Osteoblast (primary cell): ENCODE measurements at places on chromosomes 5 and 9. TPM values are rescaled to one million over a fixed set of nuclear protein-coding genes. Genes with fewer than 3 reads are reported as not detected.
A peak's percentile ranks its signal among the peaks of the same experiment; 100 is the strongest.

DNA sequence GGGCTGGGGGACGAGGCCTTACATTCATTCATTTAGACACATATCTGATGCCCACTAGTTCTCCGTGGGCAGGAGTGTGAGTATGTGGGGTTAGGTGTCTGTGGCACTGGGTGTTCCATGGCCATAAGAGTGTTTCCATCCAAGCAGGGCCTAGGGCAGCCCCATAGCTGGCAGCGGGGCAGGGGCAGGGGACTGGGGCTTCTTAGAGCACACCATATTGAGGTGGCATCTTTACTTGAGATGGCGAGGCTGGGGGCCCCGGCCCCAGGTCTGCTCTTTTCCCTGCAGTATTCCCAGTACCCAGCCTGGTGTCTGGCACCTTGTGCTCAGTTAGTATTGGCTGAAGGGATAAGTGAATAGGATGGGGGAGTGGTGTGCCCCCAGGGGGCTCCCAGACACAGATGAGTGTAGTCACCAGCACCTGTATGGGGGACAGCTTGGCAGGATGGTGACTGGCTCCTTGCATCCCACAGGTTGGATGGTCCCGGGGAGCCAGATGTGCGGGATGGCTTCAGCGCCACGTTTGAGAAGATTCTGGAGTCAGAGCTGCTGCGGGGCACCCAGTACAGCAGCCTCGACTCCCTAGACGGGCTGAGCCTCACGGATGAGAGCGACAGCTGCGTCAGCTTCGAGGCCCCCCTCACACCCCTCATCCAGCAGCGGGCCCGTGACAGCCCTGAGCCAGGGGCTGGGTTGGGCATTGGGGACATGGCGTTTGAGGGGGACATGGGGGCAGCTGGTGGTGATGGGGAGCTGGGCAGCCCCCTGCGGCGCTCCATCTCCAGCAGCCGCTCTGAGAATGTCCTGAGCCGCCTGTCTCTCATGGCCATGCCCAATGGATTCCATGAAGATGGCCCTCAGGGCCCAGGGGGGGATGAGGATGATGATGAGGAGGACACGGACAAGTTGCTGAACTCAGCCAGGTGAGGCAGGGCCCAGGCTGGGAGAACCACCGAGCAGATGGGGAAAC lies 17.5 kb downstream of the PSD2 start:
- peak; percentile 68 for DNase-seq

GRCh38 chr5:61746831-61747575 lies 414.9 kb downstream of the ZSWIM6 start:
- no peak for DNase-seq

DNA sequence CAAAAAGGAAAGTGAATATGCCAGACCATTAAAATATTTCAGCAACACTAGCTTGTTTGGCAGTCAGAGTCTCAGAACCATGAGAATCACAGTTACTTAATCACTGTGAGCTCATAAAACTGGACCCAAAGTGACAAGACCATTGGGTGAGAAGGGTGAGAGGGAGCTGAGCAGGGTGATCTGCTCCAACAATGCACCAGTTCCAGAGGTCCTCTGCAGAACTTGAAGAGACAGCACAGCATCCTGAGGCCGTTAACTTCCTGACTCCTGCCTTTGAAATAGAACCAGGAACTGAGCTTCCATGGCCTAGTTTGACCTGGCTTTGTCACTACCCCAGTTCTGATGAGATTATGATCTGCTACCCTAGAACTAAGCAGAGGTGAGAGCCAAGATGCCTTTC lies 57.4 kb downstream of the NFIB start:
- no peak for DNase-seq

GRCh38 chr9:92728831-92729734 lies 35.5 kb downstream of the BICD2 start:
- peak; percentile 68 for DNase-seq

- no peak for DNase-seq
Observed at GRCh38 chr5:120173125-120173524, 291.0 kb upstream of the PRR16 start.

GRCh38 chr9:97895695-97896332 lies 26.5 kb downstream of the TRMO start:
- no peak for DNase-seq

DNA sequence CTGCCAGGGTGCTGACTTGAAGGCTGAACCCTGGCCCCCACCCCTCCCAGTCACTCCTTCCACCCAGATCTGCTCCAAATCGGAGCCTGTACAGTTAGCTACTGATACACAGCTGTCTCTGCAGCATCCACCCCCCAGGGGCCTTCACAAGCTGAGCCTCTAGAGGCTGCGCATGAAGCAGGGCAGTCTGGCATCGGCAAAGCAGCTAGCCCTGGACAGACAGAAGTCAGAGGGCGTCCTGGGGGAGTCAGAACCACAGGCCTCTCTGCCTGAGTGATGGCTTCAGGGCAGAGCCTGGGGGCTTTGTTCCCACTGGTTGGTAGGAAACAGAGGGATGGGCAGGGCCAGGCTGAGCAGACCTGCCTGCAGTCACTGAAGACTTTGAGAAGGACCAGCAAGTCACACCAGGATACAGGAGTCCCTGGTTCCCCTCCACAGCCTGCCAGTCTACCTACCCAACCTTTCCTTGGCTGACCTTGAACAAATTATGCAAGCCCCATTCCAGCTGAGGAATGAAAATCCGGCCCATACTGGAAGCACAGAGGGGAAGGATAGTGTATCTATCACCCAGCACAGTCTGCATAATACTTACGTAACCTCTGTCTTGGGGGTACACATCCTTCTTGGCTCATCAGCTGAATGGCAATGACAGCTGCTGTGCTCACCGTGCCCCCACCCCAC lies 8.8 kb downstream of the VDAC1 start:
- no peak for DNase-seq

DNA sequence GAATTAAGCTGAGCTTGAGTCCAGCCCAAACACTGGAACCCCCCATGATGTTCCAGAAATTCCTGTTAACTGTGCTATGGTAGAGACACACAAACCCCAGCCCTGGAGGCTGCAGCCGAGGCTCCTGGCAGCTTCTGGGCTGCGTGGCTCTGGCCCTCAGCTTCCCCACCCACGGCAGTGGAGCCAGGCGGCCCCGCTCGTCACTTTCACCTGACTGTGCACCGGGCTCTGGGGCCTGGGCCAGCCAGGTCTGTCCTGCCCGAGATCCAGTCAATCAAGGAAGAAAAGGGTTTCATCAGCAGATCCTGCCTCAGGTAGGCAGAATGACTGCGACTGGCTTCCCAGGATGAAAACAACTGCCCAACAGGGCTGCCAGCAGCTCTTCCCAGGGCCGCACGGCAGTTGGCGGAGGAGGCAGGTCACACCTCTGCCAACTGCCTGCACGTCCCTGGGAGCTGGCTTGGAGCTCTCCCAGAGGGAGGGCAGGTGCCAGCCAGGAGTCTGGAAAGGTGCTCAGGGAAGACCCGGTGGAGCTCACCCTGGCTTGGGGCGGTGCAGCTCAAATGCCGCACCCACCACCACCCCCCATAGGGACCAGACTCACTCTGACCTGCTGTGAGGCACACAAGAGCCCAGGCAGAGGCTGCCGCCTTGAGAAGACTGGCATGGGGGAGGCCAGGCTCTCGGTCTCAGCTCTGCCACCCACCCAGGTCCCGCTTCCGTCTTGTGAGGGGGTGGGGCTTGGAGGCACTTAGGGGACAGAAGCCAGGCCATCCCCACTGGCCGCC lies 20.7 kb downstream of the BRD3 start:
- DNase-seq, result no peak

GRCh38 chr9:84226126-84226525 lies 114.4 kb downstream of the SLC28A3 start:
- no peak for DNase-seq

- no peak for DNase-seq
Observed at GRCh38 chr5:173653822-173654523, 37.5 kb upstream of the BOD1 start.

- peak; percentile 99 for DNase-seq
Observed at GRCh38 chr9:136886610-136887597, 588 bp downstream of the TRAF2 start.

GRCh38 chr9:99303177-99303576 lies 81.1 kb downstream of the SEC61B start:
- no peak for DNase-seq

DNA sequence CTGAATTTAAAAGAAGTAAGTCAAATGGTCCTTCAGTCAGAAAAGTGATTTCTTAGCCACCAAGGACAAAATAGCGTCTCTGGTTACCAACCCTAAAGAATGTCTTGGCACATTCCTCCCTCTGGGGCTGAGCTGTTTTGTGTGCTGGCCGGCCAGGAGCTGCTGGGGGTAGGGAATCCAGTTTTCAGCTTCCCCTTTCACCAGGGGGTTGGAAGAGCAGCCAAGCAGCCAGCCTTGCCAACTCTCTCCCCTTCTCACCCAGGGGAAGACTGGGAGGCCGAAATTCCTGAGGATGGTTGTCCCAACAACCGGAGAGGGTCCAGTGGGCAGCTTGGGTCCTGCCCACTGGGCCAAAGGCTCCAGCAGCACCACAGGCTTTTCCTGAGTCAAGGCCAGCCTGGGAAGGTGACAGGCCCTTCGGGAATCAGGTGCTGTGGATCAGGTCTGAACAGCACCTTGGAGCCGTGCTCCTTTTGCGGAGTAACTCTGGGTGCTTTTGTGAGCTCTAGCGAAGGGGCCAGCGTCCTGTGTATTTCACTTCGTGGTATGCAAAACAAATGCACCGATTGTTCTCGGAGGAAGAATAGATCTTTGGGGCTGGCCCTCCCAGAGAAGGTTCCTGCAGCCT lies 4.2 kb downstream of the WWC1 start:
- DNase-seq, result peak; percentile 97

GRCh38 chr5:3214838-3215374 lies 380.7 kb upstream of the IRX1 start:
- no peak for DNase-seq

PCSK1 gene
- 0.88 and 1.1 TPM in 2 replicates for total RNA-seq

KIAA0825 gene
- total RNA-seq, result 8.0 and 10.0 TPM in 2 replicates

GTF3C5 gene
- total RNA-seq, result 31.8 and 41.3 TPM in 2 replicates

CSF1R gene
- total RNA-seq, result 0.36 and 0.88 TPM in 2 replicates

AMBP gene
- total RNA-seq, result not detected in 2 replicates

REEP2 gene
- 1.5 and 2.2 TPM in 2 replicates for total RNA-seq

MEIKIN gene
- total RNA-seq, result not detected in 2 replicates

CTNND2 gene
- total RNA-seq, result not detected in 2 replicates
